ENCODE measurements at places on chromosomes 4 and X.

- DNase-seq = no peak
Measured at GRCh38 chr4:3305610-3306371, 13.0 kb downstream of the RGS12 start.

GRCh38 chrX:77564823-77565222, 117.6 kb downstream of the FGF16 start:
- no peak for DNase-seq

GRCh38 chr4:107094332-107094731, 58.2 kb upstream of the DKK2 start:
- DNase-seq = no peak

DNA sequence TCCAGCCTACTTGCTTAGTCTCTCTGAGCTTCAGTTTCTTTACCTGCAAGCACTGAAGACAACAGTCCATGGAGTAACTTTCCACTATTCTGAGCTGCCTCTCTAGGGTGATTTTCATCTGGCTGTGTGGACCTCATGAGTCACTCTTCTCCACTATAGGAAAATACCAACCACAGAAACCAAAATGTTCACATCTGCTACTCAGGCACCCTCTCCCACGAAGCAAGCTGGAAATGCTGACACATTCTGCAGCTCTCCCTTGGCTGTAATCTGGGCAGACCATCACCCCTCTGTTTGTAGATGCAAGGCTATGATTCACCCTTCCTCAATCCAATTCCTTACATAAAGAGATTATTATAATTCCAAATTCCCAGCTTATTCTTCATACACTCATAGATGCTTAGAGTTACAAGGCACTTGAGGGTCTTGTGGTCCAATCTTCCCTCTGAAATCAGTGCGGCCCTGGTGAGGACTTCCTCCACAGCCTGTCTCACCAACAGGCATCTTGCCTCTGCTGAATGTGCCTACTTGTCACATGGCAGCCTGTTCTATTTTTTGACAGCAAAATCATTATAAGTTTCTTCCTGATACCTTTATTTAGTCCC, 97.0 kb upstream of the LNX1 start:
- no peak for DNase-seq

- DNase-seq = no peak
Measured at GRCh38 chr4:7714738-7715137, 224.9 kb downstream of the AFAP1 start.

- no peak for DNase-seq
Measured at GRCh38 chrX:23792861-23793553, 10.0 kb downstream of the SAT1 start.

GRCh38 chr4:13866881-13867280, 239.4 kb upstream of the BOD1L1 start:
- no peak for DNase-seq

DNA sequence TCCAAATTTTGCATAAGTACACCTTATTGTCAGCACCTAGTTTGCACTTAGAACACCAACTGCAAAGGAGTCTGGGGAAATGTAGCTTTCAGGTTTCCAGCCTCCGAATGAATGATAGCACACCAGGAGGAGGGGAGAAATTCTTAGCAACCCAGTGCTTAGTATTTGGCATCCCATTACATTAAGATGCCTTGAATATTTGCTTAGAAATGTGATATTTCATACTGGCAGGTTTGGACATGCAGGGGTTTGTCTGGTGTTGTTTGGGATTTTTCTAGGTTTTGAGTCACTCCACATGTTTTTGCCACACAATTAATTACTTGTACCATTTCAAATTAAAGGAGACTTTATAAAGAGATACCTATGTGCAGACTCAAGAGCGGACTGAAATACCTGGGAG, 60.3 kb upstream of the CAMK2D start:
- DNase-seq = no peak

- DNase-seq = no peak
Measured at GRCh38 chrX:115901241-115901640, 269.3 kb upstream of the AGTR2 start.

- DNase-seq = no peak
Measured at GRCh38 chr4:176270669-176271068, 1.6 kb upstream of the ASB5 start.

DNA sequence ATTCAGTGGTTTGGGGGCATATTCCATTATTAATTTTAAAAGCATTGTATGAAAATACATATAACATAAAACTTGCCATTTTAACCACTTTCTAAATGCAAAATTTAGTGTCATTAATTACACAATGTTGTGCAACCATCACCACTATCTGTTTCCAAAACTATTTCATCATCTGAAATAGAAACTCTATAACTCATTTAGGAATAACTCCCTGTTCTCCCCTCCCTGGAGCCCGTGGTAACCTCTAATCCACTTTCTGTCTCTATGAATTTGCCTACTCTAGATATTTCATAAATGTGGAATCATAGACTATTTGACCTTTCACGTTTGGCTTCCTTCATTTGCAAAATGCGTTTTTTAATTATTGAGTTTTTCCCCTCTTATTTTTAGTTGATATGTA, 101.4 kb upstream of the GPC4 start:
- DNase-seq = no peak

DNA sequence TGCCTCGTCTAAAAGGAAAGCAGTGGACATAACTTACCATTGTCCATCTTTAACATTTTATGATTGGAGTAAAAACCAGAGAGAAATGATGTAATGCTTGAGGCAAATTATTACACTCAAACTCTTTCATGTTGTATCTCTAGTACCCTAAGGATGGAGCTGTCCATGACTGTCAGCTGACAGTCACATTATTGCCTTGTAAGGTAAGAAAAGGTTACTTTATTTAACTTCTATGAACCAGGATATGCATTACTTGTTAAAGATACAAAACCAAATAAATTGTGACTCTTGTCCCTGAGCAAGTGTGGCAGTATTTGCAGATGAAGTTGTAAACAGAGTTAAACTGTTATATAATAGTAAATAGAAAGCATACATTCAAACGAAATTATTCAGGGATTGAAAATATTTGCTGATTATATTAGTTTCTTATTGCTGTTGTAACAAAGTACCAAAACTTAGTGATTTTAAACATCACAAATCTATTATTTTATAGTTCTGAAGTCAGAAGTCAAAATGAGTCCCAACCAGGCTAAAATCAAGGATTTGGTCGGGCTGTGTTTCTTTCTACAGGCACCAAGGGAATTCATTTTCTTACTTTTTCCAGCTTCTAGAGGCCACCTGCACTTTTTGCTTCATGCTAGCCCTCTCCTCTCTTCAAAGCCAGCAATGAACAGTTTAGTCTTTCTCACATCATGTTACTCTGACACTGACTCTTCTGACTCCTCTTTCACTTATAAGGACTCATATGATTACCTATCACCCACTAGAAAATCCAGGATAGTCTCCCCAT, 113.8 kb downstream of the CEP44 start:
- DNase-seq = no peak

DNA sequence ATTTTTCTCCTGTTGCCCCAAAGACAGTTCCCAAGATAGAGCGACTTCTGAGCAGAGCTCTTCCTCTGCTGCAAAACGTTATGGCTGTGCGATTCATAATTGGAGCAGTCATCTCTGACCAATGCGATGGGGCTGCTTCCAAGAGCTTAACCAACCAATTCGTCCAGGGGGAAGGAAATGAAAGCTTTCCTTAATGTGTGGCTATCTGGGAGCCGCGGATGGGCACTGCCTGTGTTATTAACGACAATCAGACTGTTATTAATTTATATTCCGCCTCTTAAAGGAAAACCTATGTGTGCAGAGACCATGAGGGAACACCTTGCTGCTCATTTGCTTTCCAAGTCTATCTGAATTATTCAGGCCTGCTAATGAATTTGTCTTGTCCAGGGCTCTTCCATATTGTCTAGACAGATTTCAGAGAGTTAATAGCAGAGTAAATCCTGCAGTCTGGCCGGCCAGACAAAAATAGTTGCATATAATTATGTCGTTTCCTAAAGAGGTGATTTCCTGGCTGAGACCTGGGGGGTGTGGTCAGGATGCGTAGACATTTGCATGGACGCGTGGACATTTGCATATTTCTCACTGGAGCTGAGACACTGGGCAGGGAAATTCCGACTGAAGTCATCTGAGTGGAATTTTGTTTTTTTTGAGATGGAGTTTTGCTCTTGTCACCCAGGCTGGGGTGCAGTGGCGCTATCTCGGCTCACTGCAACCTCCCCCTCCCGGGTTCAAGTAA, 135.4 kb downstream of the HMX1 start:
- no peak for DNase-seq

DNA sequence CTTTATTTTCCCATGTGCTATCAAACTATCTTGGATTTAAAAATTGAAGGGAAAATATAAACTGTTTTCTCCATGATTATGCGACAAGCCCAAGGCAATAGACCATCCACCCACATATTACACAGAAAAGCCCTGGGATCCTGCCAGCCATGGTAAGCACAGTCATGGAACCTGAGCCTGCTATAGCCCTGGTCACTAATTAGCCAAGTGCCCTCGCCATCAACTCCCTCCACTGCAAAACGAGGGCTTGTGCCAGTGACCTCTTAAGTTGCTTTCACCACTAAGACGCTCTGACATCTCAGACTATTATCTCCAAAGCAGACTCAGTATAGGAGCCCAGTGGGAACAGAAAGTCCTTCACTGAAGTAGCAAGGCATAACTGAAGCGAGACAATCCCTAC, 69.2 kb downstream of the NLGN4X start:
- DNase-seq = no peak

GRCh38 chr4:181822005-181822375, 421.2 kb upstream of the TENM3 start:
- no peak for DNase-seq

- DNase-seq = no peak
Measured at GRCh38 chrX:45479835-45480422, 279.3 kb upstream of the DIPK2B start.

- no peak for DNase-seq
Measured at GRCh38 chr4:149983931-149984330, 94.3 kb upstream of the DCLK2 start.

DNA sequence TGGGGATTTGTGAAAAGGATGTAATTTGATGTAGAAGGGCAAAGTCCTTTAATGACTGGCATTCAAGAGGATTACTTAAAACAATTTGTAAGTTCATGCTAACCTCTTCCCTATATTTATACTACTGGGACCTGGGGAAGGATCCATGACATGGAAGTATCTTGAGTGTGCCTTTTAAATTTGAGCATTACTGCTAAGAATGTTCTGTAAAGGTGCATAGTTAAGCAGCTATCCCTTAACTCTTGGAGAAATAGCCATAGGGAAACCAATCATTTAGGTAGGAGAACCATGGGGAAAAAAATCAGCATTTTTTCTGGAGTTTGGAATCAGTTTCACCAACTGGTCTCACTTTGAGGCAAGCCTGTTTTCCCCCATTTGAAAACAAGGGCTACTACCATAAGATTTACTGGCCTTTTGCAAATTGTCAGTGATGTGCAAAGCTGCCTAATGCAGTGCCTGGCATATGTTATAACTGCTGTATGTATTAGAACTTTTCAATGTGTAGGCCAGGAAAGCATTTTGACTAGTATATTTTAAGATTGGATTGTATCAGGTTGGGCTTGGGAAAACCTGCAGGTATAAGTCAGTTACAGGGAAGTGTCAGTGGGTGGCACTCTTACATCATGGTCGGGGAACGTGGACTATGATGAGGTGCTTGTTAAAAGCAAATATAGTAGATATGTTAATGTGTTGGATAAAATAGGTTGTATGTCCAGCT, 72.1 kb downstream of the PRSS12 start:
- no peak for DNase-seq

DNA sequence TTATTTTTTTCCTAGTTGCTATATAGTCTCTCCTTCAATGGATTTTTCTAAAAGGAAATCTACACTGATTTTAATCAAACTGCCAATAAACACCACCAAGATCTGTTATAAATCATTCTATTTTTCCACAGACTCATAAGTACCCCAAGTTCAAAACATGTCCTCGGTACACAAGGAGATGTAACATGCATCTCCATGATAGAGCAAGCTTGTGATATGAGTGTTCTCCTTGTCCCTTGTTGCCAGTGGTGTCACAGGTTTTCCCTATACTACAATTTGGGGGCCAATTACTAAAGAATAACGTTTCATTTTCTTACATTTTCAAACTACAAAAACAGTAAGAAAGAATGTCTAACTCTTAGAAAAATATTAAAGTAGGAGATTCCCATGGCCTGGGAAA, 491 bp downstream of the ARHGEF6 start:
- DNase-seq = no peak

DNA sequence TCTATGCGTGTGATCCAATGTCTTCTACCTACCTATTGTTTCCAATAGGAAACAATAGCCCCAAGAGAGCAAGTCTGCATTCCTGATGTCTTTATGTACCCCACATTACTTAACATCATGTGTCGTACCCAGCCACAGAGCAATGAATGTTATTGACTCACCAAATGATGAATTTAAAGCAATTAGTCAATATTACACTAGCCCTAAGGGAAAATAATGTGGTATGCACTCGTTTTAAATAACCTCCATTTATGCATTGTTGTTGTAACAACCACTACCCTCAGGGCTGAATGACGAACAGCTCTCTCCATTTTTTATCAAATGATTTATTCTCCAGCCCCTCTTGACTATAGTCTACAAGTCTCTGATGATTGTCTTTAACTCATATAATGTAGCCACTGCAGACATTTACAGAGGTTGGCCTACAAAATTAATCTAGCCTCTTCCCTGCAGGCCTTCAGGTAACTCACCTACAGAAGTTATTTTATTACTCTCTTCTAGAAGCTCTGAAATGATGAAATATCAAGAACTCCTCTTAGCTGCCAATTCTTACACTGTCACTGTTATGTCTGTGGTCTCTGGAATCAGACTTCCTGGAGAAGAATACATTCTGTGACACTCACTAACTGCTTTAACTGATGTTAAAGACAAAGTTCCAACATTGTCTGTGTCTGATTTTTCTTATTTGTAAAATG, 601.7 kb upstream of the GRIA3 start:
- no peak for DNase-seq

DNA sequence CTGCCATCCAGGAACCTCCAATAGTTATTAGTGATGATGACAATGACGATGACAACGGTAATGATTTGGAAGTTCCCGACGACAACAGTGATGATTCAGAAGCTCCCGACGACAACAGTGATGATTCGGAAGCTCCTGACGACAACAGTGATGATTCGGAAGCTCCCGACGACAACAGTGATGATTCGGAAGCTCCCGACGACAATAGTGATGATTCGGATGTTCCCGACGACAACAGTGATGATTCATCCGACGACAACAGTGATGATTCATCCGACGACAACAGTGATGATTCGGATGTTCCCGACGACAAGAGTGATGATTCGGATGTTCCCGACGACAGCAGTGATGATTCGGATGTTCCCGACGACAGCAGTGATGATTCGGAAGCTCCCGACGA, 14.7 kb downstream of the CXCR3 start:
- no peak for DNase-seq

- DNase-seq = no peak
Measured at GRCh38 chr4:16579866-16580265, 318.6 kb downstream of the LDB2 start.
